ENCODE measurements at places on chromosomes 13 and 19.

GRCh38 chr13:40653527-40654318, 12.7 kb downstream of the FOXO1 start:
- DNase-seq = peak; percentile 51

GRCh38 chr13:100356889-100357288, 231.7 kb downstream of the GGACT start:
- DNase-seq = no peak

DNA sequence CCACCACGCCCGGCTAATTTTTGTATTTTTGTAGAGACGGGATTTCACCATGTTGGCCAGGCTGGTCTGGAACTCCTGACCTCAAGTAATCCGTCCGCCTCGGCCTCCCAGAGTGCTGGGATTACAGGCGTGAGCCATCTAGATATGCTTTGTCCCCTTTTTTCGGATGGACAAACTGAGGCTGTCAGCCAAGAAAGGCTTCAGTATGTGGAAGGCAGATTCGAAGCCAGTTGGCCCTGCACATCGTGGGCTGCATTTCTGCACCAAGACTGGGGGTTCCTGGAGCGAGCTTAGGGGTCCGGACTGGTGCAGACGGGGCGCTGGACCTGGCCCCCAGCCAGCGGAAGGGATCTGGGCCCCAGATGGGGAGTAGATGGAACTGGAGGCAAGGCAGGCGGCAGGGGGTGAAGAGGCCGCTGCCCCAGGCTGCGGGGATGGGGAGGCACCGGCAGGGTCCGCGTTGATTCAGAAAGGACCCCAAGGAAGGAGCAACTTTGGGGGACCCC, 9.7 kb upstream of the JUND start:
- no peak for DNase-seq

DNA sequence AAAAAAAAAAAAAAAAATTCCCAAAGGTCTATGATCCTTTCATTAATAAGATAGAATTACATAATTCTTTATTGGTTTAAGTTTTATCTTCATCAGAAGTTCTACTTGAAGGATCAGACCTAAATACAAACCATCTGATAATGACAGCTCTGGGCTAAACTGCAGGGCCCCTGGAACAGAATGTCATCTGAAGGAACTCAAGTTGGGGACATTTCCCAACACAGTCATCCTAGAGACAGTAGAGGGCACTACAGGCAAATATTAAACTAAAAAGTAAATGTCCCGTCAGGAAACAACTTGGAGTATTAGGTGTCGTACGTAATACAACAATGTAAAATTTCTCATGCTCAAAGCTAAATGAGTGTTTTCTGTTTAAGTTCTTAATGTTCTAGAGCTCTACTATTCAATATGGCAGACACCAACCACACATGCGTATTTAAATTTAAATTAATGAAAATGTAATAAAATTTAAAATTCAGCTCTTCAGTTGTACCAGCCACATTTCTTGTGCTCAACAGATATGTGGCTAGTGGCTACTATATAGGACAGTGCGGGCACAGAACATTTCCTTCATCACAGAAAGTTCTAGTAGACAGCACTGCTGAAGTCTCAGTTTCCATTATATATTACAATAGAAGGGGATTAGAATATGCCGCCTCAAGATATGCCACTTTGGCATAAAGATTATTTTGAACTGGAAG, 21.8 kb upstream of the NAXD start:
- DNase-seq = peak; percentile 53

DNA sequence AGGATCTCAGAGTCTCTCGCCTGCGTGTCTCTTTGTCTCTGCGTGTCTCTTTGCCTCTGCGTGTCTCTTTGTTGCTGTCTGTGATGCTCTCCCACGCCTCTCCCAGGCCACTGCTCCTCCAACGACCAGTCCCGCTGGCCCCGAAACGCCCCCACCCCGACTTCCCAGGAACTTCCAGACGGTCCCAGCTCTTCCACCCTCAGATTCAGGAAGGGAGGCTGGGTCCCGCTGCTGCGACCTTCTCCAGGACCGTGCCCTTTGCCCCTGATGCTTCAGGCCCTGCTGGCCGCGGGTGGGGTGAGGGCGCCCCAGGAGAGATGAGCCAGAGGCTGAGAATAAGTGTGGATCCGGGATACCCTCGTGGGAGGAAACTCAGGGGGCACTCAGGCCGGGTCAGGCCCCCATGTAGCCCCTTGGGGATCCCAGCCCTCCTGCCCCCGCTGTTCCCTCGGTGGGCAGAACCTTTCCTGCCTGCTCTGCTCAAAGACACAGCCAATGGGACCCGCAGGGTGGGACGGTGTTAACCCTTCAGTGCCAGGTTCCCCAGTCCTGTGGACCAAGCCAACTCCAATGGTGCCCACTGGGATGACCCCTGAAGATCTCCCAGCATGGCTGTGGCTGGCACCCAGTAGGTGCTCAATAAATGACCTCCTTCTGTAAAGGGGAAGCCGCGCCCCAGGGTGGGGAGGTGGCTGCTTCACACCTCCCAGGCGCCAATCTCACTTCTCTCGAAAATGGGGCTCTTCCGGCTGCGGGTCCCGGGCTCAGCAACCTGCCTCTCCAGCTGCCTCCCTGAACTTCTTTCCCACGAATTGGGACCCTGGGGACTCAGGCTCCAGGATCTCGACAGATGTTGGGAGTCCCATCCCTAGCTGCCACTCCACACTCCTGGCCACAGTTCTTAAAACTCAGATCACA, 1.5 kb upstream of the S1PR5 start:
- DNase-seq = no peak

DNA sequence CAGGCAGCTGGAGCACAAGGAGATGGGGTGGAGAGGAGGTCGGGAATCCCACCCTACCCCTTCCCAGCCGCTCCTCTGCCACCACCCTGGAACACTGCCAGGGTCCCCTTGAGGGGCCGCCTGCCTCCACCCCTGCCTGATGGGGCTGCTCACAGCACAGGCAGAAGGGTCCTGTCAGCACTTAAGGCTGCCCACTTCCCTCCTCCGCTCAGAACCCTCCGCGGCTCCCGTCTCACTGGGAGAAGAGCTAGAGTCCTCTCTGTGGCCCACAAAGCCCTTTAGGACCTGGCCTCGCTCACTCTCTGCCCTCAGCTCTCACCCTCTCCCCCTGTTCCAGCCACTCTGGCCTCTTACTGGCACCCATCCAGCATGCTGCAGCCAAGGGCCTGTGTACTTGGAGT, 3.4 kb upstream of the POLD1 start:
- no peak for DNase-seq

DNA sequence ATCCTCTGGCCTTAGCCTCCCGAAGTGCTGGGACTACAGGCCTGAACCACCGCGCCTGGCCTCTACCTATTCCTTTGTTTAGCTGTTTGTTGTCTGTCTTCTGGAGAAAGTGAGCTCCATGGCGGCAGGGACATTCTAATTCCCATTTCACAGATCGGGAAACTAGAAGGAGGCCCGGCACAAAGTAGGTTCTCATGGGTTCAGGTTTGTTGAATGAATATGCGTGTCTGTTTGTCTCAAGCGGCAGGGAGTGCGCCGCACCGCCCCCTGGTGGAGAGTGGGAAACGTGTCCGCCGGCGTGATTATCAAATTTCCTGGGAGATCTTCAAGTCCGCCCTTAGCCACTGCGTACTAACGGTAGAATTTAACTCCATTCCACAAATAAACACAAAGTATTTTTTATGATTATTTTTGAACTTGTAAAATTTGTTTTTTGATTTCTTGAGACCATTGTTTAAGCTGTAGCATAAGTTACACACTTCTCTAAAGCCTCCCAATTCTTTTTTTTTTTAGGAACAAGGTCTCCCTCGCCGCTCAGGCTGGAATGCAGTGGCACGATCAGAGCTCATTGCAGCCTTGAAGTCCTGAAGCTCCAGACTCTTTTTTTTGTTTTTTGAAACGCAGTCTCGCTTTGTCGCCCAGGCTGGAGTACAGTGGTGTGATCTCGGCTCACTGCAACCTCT, 8.9 kb upstream of the CCDC9 start:
- peak; percentile 86 for DNase-seq

DNA sequence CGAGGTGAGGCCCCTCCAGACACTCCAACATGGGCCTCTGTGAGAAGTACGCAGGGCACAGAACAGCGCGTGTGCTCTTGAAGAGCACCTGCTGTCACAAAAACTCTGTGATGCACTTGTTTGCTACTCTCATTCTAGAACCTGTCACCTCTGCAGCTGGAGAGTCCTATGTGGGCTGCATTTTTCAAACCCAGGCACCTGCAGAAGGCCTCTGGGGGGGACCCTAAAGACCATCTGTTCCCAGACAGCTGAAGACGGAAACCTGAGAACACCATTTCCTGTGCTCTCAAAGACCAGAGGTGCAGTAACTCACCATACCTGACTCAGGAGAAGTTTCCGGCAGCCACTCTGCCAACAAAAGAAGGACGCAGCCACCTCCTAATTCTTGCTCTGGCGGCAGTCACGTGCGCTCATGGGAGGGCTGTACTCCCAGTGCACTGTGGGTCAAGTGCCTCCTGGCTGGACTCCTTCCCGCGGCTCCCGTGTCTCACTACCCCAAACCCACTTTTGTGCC, 28.1 kb downstream of the RANBP3 start:
- peak; percentile 62 for DNase-seq

DNA sequence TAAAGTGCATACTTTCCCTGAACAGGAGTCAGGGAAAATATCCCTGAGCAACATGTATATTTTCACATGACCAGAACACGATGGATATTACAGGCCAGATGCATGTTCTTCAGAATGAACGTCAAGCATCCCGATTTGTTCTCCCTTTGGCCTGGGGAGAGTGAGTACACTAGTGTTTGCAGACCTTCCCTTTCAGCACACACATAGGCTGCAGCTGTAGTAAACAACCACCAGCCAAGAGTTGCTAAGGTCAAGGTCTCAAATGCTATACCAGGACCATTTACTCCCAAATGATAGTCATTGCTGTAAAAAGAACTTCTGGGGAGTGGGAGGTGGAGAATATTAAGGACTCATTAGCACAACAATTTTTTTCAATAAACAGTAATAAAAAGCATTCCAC, 3.0 kb downstream of the KLF12 start:
- no peak for DNase-seq

DNA sequence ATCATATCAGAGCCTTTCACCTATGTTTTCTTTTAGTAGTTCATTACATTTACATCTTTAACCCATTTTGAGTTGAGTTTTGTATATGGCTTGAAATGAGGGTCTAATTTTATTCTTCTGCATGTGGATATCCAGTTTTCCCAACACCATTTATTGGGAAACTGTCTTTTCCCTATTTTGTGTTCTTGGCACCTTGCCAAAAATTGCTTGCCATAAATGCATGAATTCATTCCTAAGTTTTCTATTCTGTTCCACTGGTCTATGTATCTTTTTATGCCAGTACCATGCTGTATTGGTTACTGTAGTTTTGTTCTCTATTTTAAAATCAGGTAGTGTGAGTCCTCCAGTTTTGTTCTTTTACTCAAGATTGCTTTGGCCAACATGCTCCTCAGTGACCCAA, 144.0 kb upstream of the OBI1 start:
- no peak for DNase-seq

DNA sequence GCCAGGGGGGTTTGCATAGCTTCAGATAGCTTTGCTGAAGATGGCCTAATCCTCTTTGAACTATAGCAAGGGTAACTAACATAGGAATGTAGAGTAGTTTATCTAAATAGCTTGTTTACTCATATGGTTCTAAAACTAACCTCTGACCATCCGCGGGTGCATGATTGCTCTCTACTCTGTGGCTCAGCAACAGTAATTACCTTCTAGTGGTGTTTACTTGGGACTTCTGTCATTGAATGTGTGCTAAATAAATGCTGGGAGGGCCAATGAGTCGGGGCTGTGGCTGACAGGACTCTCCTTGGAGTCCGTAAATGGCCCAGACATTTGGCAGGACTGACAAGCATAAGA, 1461.9 kb downstream of the UQCRFS1 start:
- no peak for DNase-seq

DNA sequence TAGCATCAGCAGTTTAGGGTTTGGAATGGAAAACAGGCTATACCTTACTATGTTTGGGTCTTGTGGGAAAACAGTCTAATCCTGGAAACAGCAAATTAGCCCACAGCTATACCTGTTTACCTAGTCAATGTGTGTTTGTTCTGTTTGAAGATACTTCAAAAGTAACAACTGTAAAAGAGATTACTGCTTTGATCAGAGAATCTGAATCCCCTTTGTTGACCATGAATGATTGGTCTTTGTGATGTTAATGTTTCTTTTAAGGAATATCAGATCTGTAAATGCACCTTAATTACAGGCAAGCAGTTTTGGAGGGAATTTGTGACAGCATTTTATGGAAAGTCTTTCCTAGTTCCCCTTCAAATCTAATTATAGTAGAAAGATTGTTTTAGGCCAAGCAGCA, 20.7 kb upstream of the KLF5 start:
- DNase-seq = no peak

DNA sequence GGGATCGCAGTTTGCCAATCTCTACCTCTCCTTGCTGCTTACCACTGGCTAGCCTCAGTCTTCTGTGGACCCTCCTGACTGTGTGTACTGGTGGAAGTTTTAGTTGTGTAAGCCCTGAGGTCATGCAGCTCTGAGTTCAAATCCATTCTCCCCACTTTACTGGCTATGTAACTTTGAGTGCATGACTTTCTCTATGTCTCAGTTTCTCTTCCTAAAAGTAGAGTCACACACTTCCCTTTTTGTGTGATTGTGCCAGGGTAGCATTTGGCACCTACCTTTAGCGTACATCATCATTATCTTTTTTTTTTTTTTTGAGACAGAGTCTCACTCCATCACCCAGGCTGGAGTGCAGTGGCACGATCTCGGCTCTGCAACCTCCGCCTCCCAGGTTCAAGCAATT, 70.3 kb downstream of the MAP4K1 start:
- DNase-seq = no peak

- no peak for DNase-seq
These were observed 18.7 kb downstream of the PAF1 start for GRCh38 chr19:39372047-39372802.

DNA sequence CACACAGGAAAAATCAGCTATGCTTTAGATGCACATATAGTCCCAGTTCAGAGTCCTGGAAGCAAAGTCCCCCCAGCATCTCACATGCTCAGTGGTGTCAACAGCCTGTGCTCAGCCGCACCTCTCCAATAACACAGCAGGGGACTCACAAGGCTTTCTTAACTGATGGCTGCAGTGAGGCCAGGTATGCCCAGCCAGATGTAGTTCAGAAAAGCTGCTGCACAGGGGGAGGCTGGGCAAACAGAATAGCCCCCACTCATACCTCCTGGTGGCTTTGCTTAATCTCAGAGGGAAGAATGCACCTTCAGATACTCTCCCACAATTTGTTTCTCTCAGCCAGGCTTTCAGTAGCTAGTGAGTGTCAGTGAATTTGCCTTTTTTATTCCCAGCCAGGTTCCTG, 33.4 kb downstream of the FAM124A start:
- DNase-seq = no peak

GRCh38 chr19:42850981-42851717, 28.4 kb downstream of the PSG1 start:
- no peak for DNase-seq

- DNase-seq = no peak
These were observed 3.9 kb downstream of the IQCN start for GRCh38 chr19:18270326-18270725.

- DNase-seq = no peak
These were observed 20.7 kb downstream of the NAXD start for GRCh38 chr13:110636053-110636475.

DNA sequence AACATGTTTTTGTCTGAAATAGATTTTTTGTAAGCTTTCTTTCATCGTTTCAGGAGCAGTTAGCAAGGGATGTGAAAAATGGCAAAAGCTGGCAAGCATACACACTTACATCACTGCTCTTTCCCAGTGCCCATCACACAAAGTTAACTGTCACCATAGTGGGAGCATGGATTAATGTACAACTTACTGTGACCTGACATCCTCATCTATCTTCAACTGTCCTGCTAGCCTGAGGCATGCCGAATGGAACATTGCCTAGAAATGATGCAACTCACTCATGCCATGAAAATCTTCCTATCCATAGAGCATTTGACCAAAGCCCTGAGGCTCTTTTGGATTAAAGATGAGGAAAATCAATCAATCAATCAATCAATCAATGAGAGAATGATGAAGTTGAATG, 491.7 kb upstream of the SLC10A2 start:
- no peak for DNase-seq
